ENCODE measurements at places on chromosomes 3 and 15.
A peak's percentile ranks its signal among the peaks of the same experiment; 100 is the strongest.

GRCh38 chr3:34155666-34156065 lies 357.2 kb downstream of the PDCD6IP start:
- no peak for DNase-seq

DNA sequence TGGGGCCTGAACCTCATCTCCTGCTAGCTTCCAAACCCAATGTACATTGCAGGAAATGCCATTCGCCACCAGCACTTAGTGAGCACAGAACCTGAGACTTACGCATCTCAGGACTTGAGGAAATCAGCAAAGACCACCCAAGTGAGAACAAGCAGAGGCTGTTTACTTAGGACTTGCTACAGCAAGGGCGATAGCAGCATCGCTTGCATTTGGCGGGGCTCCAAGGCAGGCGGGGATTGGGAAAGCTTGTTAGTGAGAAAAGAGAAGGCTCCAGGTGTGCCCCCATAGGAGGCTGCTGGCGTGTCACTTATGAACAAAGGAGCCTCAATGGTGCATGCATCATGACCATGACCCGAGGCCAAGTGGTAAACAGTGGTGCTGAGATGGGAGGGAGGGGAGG lies 19.7 kb downstream of the SLC6A20 start:
- DNase-seq = no peak

DNA sequence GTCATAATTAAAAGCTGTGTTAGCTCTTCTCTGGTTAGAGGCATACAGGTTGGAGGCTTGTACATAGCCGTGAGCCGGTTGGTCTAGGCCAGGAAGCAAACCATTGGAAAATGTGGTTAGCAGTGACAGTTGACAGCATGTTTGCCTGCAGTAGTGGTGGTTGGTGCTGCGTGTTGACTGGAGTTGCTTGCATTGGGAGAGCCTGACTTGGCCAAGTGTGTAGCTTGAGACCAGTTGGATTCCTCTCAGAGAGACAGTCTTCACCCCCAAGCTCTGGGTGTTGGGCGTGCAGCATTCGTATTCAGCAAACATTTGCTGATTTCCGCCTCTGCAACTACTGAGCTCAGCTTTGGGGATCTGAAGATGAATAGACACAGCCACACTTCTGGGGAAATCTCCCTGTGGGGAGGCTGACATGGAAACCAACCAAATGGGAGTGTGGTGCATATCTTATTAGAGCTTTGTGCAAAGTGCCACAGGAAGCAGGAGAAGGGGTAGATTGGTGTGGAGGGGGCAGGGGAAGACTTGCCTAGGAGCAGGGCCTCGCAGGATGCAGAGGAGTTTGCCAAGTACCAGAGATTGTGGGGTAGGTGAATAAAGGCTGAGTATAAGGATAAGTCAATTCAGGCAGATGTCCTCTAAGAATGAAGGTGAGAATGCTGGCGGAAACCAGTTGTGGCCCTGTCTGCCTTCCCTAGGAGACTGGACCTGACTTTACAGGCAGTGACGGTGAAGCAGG lies 83.5 kb downstream of the IGF1R start:
- no peak for DNase-seq

GRCh38 chr3:41092844-41093243 lies 106.5 kb upstream of the CTNNB1 start:
- DNase-seq = no peak

- no peak for DNase-seq
Measured at GRCh38 chr3:12661926-12662592, 1.9 kb downstream of the RAF1 start.

DNA sequence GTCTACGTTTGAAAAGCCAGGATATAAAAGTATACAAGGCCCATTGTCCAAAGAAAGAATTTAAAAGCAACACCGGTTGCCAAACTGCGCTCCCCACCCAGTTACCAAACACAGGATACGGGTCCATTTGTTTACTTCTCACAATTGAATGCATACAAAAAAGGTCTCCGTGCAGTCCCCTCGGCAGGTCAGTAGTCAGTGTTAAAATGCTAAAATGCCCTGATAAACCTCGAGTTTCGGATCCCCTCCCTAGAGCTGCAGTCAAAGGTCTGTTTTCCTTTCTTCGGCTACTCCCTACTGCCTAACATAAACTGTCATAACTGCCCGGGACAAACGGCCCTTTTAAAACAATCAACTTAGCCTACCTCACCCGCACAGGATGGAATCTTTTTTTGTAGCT lies 534.6 kb downstream of the FOXP1 start:
- no peak for DNase-seq

DNA sequence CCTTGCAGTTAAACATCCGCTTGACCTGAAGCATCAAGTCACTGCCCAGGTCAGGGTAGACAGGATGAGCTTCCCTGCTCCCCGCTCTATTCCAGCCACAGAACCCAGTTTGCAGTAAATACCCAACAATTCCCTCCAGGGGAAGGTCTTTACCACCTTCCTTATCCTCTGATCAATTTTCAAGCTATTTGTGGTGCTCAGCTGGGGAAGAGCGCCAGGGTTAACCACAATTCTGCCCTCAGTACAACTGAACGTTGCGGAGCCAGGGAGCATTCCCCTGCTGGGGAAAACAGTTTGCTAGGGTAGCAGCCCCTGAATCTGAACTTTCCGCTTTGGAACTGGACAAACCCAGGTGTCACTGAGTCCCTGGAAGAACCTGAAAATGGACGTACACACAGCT lies 28.5 kb downstream of the RBPMS2 start:
- DNase-seq = no peak

DNA sequence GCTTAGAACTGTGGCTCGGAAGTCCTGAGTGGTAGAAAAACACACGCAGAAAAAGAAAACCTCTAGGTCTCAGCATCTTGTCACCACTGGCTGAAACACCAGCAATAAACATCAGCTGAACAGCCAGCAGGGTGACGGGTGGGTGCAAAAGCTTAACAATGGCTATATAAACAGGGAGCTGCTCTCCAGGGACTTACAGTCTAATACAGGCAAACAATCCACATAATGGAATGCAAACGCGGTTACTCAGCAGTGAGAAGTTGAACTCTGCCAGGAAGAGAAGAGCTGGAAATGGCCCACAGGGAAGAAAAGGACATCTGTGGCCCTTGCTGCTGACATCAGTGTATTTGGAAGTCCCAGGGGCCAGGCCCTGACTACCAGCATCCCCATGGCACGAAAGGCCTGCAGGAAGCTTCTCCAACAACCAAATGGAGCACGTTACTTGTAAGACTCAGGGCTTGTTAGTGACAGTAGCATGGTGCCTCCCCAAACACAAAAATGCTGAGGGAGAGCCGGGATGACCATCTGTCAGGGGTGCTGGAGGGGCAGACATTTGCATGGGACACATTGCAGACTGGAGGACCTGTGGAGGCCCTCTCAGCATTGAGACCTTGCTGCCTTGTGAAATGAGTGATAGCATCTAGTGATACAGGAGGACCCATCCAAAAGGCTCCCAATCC lies 3.0 kb downstream of the HEG1 start:
- DNase-seq = no peak

DNA sequence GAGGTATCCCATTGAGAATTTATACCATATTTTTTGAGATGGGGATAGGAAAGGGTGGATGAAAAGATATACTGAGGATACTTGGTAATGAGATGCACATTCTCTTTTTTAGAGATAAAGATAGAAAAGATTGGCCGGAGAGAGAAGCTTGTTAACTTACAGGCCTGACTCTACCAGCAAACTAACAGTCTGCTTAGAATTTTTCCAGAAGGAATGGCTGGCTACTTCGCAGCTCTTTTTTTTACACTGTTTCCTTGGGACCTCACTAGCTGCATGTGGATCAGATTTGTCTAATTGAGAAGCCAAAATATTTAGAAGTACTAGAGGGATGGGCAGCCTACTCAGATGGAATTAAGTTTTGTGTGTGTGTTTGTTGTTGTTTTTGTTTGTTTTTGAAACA lies 586.6 kb downstream of the TAFA4 start:
- no peak for DNase-seq

- DNase-seq = no peak
Measured at GRCh38 chr15:96381463-96381862, 51.0 kb downstream of the NR2F2 start.

- DNase-seq = no peak
Measured at GRCh38 chr15:92633418-92633817, 22.2 kb downstream of the FAM174B start.

GRCh38 chr3:65672871-65673815 lies 365.6 kb downstream of the MAGI1 start:
- DNase-seq = no peak

DNA sequence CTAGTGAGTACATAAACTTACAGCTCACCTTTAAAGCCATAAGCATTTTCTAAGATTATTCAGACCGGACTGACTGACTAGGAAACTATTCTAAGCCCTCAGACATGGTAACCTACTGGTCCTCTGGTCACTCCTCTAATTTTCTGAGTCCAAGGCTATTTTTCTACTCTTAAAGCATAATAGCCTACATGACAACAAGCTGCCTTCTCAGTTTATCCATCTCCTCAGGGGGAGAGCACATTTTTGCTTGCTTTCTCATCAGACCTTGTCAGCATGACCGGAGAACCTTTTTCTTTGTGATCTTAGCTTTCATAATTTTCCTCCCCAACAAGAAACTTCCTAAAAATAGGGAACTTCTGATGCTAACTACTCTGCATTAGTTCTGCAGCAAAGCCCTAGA lies 38.4 kb downstream of the UBP1 start:
- no peak for DNase-seq

GRCh38 chr15:97482521-97482920 lies 478.0 kb upstream of the ARRDC4 start:
- no peak for DNase-seq

DNA sequence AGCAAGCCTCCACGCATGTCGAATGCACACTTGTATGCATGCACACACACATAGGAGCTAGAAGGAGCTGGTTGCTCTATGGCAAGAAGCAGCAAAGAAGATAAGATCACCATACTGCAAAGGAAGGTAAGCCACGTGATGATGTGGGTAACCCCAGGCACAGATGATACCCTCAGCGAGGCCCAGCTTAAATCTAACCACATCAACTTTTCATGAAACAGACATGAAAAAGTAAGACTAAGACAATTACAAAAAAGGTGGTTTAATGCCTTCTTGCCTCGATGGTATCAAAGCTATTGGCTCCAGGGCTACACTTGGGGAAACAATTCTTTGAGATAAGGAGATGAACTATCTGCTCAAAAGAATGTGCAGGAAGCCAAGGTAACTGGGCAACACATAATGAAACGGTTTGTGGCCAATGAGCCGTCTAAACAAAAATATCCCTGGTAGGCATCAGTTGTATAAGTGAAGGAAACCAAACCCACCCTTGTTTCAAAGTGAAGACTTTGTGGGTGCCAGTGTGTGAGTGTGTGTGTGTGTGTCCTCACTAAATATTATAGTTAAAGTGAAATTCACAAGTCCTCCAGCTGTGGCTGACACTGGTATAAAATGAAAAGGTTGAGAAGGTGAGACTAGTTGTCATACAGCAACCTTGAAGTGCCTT lies 365.7 kb upstream of the ICE2 start:
- DNase-seq = peak; percentile 49

DNA sequence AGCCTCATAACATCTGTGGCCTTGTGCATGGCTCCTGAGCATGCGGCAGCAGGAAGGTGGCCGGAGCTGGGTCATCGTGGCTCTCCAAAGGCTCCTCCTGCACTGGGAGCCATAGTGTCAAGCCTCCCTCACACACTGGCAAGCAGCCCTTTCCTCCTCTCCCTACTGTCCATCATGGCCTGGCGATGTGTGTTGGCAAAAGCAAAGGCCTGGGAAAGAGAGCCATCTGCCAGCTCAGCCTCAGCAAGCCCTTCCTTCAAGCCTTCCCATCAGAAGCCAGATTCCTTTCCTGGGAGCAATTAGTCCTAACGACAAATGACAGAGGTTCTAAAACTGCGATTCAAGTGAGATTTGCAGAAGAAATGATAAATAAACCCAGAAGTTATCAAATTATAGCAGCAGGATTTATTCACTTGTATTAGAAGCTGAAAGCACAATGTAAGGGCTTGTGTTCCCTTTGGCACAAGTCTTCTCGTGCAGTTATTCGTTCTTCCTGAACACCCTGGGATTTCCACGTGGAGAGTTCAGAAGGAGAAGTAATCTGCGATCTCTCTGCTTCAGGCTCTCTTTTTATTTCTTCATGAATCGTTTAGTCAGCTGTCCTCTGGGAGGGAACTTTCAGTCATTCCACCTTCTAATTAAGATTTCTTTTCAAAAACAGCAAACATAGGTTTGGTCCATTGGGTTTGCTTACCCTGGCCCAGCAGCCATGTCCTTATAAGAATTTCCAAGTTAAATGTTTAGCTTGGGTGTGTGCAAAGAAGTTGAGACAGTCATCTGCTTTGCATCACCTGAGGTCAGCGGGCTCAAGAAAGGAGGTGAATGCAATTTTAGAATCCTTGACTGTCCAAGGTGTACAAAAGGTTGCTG lies 110.3 kb upstream of the TMC3 start:
- no peak for DNase-seq

GRCh38 chr15:68097029-68097428 lies 42.9 kb downstream of the PIAS1 start:
- no peak for DNase-seq

DNA sequence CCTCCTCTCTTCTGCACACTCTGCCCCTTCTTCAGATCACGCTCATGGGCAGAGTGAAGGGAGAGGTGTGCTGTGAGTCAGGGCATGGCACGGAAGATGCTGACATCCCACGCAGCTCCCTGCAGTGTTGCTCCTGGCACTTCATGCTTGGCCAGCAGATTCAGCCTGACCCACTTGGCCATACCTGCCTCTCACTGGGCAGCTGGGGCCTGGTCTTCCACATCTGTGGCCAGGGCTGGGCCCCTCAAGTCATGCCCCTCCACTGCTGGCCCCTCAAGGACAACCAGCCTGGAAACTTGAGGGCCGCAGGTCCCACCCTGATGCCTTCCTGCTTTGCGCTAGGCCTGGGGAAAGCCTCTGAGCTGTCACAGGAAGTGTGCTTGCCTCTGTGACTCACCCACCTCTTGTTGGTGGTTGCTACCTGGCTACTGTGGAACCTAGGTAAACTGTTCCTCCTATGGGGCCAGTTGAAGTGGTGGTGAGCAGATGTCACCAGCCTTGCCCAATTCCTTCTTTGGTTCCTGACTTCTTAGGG lies 48.7 kb downstream of the BSN start:
- peak; percentile 24 for DNase-seq

GRCh38 chr3:43019006-43019809 lies 40.1 kb downstream of the GASK1A start:
- no peak for DNase-seq

DNA sequence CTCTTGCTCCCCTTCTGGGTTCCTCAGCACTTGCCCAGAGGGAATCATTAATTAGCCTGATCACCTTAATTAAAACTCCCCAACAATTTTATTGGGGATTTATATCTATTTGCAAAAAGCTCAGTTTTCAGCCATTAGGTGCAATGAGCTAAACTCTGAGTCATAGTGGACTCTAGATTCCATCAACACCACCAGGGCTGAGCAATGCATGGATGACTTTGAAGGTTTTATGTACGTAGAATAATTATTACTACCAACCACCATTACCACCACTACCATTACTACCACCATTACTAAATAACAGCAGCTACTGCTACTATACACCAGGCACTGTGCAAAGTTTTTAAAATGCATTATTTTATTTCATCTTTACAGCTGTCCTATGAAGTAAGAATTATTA lies 81.2 kb downstream of the ZNF621 start:
- no peak for DNase-seq

All from stimulated activated CD4-positive, alpha-beta T cell treated with anti-CD3 and anti-CD28 coated beads, TNF-alpha, amount 100 ng/mL, for 1 hour (primary cell).